ENCODE measurements at places on chromosomes 3 and 15.

- peak; percentile 59 for DNase-seq
Observed at GRCh38 chr3:39141171-39141995, 12.0 kb downstream of the CSRNP1 start.

GRCh38 chr3:126927846-126928245 lies 55.1 kb upstream of the PLXNA1 start:
- no peak for DNase-seq

GRCh38 chr15:37900326-37901221 lies 33.9 kb upstream of the TMCO5A start:
- DNase-seq, result no peak

- DNase-seq, result peak; percentile 56
Observed at GRCh38 chr3:185387646-185388045, 24.7 kb downstream of the MAP3K13 start.

- DNase-seq, result peak; percentile 64
Observed at GRCh38 chr3:56800130-56800831, 1.5 kb downstream of the ARHGEF3 start.

DNA sequence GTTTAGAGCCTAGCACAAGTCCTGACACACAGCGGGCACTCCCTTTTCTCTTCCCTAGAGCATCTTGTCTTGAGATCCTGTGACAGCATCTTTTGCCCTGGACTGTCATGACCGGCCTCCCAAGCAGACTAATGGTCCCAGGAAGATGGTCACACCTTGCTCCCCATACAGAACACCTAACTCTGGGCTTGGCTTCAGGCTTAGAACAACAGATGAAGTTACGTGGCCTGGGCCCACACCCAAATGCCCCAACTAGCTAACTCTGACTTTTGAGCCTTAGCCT lies 781 bp upstream of the IP6K1 start:
- DNase-seq, result no peak

GRCh38 chr3:145942052-145942451 lies 218.9 kb downstream of the PLOD2 start:
- no peak for DNase-seq

DNA sequence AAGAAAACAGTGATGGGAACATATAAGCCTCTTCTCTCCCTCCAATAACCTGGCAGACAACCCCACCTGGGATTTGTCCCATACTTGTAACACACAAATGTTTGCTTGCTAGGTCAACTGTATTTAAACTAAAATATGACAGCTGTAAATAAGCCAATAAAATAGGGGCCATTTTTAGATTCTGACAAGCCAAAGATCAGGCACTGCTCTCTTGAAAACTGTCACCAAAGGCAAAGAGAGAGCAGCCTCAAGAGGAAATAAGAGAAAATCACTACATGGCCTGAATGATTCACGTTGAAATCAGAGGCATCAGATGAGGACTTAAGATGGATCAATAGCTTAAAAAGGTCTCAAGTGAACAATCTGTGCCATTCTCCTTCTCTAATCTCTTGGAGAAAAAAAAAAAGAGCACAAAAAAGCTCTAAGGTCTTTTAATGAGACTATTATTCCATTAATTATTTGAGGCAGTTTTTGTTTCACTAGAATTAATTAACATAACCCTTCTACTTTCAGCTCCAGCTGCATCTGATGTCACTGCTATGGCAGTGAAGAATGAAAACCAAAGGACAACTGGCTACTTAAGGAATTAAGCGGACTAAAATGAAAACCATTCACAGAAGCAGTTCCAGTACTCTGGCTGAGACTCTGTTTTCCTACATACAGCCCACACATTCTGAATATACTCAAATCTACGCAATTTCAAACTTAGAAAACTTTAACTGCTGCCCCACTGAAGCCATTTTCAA lies 19.0 kb downstream of the MYO5A start:
- no peak for DNase-seq

DNA sequence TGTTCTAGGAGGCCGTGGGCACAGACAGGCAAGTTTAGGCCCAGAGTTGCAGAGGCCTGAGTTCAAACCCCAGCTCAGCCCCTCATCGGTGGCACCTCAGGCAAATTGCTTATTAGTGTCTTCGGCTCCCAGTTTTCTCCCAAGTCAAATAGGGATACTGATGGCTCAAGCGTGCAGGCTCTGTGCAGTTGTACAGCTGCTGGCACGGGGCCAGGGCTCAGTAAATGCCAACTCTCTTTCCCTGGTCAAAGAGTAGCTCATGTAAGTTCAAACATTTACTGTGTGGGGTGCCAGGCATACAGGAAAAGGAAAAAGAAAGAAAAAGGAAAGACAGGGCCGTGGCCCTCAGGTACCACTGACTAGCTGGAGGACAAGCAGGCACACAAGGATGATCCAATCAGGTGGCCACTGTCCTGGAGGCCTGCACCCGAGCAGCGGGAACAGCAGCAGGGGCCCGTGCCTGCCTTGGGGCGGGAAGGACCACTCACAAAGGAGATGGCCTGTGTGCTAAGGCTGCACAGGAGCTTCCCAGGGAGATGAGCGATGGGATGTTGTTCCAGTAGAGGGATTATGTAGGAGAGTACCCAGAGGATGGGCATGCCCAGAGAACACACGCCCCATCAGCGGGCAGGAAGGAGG lies 70.8 kb downstream of the TBC1D2B start:
- DNase-seq, result no peak

- DNase-seq, result no peak
Observed at GRCh38 chr3:45417930-45418847, 29.8 kb downstream of the LARS2 start.

DNA sequence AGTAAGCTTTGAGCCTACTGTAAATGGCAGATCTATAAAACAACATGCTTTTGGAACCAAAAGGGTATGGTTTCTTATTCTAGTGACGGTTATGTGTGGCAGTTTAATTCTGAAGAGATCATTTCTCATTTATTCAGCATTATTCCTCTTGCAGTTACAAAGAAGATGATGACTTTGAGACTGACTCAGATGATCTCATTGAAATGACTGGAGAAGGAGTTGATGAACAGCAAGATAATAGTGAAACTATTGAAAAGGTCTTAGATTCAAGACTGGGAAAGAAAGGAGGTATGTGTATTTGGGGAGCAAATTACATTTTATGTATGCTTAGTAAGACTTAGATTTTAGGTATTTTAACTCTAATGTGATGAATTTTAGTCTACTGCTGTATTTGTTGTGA lies 41.5 kb downstream of the CHD2 start:
- DNase-seq, result no peak

DNA sequence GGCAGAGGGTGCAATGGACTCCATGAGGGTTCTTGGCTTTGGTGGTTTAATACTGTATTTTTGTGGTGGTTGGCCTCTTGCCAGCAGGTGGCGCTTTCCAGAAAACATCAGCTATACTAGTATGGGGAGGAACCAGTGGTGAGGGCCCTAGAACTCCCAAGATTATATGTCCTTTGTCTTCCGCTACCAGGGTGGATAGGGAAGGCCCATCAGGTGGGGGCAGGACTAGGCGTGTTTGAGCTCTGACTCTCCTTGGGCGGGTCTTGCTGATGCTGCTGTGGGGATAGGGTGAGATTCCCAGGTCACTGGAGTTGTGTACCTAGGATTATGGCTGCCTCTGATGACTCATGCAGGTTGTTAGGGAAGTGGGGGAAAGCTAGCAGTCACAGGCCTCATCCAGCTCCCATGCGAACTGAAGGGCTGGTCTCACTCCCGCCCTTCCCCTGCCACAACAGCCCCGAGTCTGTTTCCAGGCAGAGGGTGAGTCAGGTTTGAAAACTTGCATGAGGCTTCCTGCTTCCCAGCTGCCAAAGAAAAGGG lies 357.7 kb downstream of the OTOL1 start:
- DNase-seq, result peak; percentile 27

GRCh38 chr3:10443272-10444109 lies 61.9 kb downstream of the ATP2B2 start:
- peak; percentile 28 for DNase-seq

DNA sequence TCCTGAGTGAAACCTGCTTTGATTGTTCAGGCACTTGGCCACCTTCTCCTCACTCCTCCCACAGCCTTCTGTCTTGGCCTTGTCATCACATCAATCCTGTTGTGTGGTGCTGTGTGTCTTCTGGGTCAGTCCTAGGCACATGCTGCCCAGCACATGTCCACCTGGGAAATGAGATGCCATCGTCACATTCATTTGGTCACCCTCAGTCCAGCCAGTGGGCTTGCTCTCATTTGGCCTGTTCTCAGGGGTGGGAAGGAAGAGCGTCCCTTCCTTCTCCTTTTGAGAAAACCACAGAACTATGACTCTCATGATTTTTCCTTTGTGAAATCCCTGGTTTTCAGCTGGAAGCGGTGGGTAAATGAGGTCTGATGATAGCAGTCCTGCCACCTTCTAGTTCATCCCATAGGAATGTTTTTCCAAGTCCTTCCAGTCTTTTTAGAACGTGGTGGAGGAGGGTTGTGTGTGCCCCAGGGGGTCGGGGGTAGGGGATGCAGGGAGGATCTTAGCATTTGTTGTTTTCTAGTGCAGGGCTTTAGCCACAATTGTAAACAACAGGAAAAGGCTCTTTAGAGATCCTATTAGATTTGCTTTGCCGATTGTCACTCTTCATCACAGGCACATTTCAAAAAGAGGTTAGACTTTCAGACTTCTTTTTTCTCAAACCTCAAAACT lies 8.4 kb upstream of the PLA1A start:
- peak; percentile 87 for DNase-seq

DNA sequence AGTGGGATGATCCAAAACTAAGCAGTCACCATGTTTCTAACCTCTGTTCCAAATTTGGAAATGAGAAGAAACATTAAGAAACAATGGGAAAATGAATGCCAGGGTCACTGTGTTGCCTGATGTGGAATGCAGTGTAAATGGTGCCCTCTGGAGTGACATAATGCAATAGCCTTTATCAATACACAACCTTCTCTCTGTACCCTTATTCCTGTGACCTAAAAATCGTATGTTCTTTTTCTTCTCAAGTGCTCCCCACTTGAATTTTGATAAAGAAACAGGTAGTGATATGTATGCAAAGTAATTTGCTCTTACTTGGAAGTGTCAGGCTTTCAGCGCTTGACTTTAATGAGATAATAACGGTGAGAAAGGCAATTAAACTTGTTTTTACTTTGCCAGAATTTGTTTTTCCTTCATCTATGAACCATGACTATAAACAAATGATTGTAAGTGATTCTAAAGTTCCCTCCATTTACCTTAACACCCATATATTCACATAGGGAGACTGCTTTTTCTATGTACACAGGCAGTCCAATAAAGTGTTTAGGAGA lies 145.8 kb upstream of the THRB start:
- DNase-seq, result peak; percentile 54

GRCh38 chr3:36379872-36380220 lies 458 bp upstream of the STAC start:
- DNase-seq, result no peak

- DNase-seq, result no peak
Observed at GRCh38 chr3:97927704-97928103, 44.5 kb downstream of the RIOX2 start.

DNA sequence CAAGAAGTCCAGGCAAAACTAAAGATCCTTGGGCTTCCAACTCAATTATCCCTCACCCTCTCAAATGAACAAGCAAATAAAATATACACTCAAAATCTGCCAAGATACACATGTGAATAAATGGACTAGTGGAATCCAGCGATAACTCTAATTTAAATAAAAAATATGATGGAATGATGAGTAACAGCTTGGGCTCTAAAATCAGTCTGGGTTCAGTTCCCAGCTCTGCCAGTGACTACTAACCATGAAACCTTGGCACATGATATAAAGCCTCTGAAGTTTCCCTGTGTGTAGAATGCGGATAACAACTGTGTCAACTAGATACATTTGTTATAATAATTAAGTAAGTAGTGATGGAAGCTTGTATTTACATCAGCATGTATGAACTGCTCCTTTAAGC lies 81.3 kb downstream of the CADPS start:
- DNase-seq, result no peak

DNA sequence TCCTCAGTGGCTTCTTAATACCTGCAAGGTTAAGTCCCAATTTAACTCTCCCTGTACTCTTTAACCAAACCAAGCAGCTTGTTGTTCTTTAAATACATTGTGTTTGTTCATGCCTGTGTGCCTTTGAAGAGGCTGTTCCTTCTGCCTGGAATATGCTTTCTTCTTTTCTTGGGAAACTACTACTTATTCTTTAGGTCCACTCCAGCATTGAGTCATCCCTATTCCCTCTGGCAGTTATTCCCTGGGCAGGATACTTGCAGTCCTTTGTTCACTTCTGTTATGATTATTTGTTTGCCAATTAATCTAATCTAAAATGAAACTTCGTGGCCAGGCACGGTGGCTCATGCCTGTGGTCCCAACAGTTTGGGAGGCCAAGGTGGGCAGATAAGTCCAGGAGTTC lies 139.3 kb downstream of the ZNF609 start:
- no peak for DNase-seq

GRCh38 chr15:29451201-29451781 lies 181.7 kb upstream of the NSMCE3 start:
- no peak for DNase-seq

- no peak for DNase-seq
Observed at GRCh38 chr15:81955382-81956062, 90.3 kb downstream of the MEX3B start.

- no peak for DNase-seq
Observed at GRCh38 chr3:178669758-178670157, 133.5 kb downstream of the KCNMB2 start.

- no peak for DNase-seq
Observed at GRCh38 chr3:186247821-186248814, 113.9 kb downstream of the DGKG start.

- no peak for DNase-seq
Observed at GRCh38 chr15:39661776-39662175, 80.9 kb downstream of the THBS1 start.

DNA sequence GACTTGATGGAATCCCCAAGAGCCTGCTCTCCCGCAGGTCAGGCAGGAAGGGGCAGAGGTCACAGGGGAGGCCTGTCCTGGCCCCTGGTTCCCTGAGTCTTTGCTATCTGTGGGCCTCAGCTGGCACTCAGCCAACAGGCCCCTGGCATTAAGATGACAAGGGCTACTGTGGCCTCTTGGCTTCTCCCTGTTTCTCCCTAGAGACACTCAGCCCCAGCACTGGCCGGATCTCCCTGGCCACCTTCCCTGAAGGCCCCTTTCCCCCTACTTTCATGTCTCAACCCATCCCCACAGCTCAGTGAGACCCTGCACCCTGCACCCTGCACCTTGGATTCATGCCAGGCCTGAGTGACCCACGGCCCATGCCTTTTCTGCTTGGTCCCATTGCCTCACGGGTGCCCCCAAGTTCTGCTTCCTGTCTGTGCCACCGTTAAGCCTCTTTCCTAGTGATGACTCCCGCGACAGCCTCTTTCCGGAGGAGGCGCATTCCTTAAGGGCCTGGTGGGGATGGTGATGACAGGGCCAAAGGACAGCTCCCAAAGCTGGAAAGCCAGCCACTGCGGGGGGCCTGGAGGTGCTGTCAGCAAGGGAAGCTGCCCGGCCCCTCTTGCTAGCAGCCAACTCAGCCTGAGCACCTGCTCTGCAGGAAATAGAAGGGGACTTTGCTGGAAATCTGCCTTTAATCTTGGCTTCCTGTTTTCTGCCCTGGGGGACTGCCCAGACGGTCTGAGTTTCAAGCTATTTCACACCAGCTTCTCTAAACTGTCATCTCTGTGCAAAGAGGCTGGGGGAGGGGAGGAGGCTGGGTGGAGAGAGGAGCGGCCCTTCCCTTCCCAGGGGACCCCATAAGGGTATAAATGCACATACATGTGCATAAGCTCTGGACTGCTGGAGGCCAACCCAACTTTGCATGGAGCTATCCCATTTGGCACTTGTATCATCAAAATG lies 4.8 kb upstream of the CSK start:
- peak; percentile 88 for DNase-seq

- no peak for DNase-seq
Observed at GRCh38 chr15:34330279-34330678, 7.3 kb downstream of the SLC12A6 start.

All from inflammatory macrophage treated with lipopolysaccharide for 1 hour (primary cell).